ENCODE measurements at places on chromosomes 5 and 9.

DNA sequence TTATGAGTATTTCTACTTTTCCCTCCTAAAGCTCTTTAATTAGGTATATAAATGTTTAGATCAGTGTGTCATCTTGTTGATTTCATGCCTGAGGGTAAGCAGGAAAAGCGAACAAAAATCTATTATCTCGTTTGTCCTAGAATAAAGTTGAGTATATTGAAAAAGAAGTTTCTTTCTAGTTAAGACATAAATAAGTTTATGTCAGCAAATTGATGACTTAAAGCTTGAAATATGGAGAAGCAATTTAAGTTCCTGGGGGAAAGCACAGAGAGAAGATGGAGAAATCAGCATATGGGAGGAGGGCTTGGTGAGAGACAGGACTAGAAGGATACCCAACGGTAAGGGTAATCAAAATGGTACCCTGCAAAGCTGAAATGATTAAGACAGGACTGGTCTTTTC is 813.4 kb downstream of the MTRR start:
- no peak overlapping the region for H3K27ac ChIP-seq
- H3K27me3 ChIP-seq = no peaks in the 10 kb centered on the region
- no peaks in the 10 kb centered on the region for H3K36me3 ChIP-seq
- no peak overlapping the region for H3K4me3 ChIP-seq
- peaks cover 23% of the 10 kb centered on the region for H3K4me1 ChIP-seq
- DNase-seq = no peak

GRCh38 chr5:157543825-157544622 is 31.6 kb downstream of the ADAM19 start:
- no peaks in the 10 kb centered on the region for H3K27me3 ChIP-seq
- no peak for DNase-seq
- peak overlapping the region; percentile 15 for H3K4me3 ChIP-seq

GRCh38 chr5:148949841-148950470 is 112.9 kb downstream of the SH3TC2 start:
- no peaks in the 10 kb centered on the region for H3K4me1 ChIP-seq
- H3K36me3 ChIP-seq = no peaks in the 10 kb centered on the region
- no peak for DNase-seq
- H3K4me3 ChIP-seq = no peak overlapping the region

DNA sequence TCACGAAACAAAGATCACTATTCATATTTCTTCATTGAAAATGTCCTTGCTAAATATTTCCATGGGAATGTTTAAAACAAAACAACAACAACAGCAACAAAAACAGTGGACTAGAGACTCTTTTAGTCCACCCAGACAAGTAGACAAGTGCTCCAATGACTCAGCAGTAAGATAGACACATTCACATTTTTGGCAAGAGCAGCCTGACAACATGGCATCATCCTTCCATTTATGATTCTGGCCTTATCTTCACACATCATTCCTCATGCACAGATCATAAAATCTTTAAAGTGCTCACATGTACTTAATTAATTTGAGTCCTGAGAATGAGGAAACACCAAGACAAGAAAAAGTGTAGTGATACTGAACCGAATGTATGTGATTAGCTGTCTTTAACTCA is 132.6 kb upstream of the PDE4D start:
- H3K4me3 ChIP-seq = no peak overlapping the region
- no peak for DNase-seq
- H3K4me1 ChIP-seq = peaks cover 19% of the 10 kb centered on the region
- no peaks in the 10 kb centered on the region for H3K27me3 ChIP-seq

- H3K4me3 ChIP-seq = no peak overlapping the region
- peaks cover 33% of the 10 kb centered on the region for H3K4me1 ChIP-seq
- H3K36me3 ChIP-seq = peaks cover 25% of the 10 kb centered on the region
- no peak for DNase-seq
- peak overlapping the region; percentile 59 for H3K27ac ChIP-seq
- H3K27me3 ChIP-seq = no peaks in the 10 kb centered on the region
These were observed 13.4 kb downstream of the PTPA start for GRCh38 chr9:129124506-129125069.
